ENCODE measurements at places on chromosomes 4 and X.

DNA sequence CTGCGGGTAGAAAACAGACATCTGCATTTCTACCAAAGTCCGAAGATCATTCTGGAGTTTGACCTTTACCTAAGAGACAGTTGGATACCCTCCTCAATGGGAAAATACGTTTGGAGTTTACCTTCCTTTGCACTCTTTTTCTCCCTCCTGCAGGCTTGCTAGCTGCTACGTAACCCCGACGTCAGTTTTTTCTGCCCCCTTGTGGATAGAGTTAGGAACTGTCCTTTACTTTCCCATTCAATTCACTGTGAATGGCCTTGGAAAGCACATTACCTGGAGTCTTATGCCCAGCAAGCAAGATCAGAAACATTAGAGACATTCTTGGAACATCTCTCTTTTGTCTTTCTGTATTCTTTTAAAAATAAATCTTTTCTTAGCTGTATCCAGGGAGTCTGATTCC lies 250.7 kb downstream of the NAP1L3 start:
- DNase-seq = no peak

DNA sequence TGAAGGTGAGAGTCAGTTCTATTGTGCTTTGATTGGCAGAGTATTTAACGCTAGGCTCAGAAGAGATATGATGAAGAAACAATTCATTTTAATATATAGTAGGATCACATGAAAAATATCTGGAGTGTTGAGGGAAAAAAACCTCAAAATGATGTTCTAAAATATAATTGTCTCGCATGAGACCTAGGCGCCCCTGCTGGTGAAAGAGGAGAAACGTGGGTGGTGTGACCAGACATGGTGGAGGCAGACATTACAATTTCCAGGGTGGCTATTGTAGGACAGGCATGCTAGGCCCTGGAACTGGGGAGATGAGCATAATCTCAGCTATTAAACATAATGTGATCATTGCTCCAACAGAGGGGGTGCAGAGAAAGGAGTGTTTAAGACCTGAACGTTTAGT lies 210.0 kb downstream of the HS3ST1 start:
- no peak for DNase-seq

DNA sequence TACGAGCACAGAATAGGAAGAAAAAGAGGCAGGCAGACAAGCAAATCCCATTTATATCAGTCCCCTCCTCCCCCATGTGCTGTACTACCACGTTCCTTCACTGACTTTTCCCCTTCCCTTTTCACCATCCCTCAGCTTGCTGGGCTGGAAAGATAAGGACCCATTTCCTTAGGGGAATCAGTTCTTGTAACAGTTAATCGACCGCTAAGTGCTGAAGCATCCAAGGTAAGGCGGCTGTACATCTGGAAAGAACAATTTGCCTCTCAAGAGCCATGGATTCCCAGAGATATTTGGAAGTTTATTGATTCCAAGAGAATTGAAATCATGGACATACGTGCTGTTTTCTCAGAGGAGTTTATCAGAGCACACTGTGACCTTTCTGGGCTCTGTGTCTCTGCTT lies 1688.0 kb downstream of the STIM2 start:
- no peak for DNase-seq

GRCh38 chrX:83535417-83536196 lies 27.5 kb downstream of the POU3F4 start:
- DNase-seq = no peak

- DNase-seq = no peak
Measured at GRCh38 chrX:137423241-137423640, 142.7 kb upstream of the ZIC3 start.

GRCh38 chr4:10023050-10023419 lies 1.7 kb upstream of the SLC2A9 start:
- no peak for DNase-seq

- no peak for DNase-seq
Measured at GRCh38 chr4:118983831-118984230, 95.2 kb downstream of the SYNPO2 start.

GRCh38 chr4:148239494-148239985 lies 202.7 kb downstream of the NR3C2 start:
- no peak for DNase-seq

DNA sequence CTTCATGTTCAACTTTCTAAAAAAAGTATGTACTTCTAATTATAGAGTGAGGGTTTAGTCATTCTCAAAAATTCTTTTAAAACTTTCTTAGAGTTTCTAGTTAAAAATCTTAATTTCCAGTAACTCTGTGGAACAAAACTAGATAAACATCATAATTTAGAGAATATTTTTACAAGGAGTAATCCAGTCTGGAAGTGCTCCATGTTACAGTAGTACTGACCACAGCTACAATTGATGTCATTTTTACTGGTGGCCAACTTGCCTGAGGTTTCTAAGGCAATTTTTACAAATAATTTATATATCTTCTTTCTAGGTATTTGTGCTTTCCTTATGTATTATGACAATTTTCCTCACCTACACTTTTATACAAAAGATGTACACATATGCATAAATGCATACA lies 490.4 kb downstream of the CENPC start:
- DNase-seq = no peak

- no peak for DNase-seq
Measured at GRCh38 chrX:55839485-55839884, 121.9 kb downstream of the RRAGB start.

GRCh38 chr4:152862608-152863007 lies 73.5 kb upstream of the FHDC1 start:
- DNase-seq = no peak

- DNase-seq = no peak
Measured at GRCh38 chr4:157242871-157243270, 22.3 kb downstream of the GRIA2 start.

DNA sequence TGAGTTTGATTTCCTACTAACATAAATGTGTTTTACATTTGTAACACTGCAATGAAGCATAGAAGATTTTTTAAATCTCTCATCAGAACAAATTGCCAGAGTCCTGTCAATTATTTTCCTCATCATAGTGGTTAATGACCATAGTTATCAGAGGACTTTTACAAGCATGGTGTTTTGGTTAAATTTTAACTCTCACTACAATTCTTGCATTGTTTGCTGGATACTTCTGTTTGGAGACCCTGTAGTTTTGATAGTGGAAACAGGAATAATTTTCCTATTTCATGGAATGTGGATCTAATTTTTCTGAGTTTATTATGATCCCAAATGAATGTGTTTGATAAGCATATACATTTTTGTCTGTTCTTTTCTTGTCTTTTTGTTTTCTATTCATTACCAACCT lies 16.8 kb downstream of the NIPAL1 start:
- no peak for DNase-seq

DNA sequence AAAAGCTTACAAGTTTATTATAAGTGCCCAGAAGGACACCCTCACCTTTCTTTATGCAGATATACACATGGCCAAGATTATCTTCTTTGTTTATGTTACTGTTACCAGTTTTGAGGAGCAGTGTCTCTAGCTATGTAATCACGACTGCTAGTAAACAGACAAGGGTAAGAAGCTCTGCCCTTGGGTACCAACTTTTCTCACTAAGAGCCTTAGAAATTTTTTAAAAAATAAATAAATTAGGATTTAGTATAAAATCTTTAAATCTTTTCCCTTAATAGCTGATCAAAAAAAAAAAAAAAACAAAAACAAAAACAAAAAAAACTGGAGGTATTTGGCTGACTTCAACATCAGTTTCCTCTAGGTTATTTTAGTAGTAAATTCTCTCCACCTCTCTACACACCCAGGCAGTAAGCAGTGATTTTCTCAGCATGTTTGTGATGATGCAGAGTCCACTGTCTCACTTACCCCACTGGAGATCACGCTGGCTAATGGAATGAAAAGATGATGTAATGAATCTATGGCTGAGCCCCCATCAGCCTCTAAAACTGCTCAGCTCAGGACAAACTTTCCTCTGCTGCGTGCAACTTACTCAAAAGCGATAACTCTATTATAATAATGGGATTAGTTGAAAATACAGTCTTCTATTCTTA lies 125.9 kb downstream of the FRYL start:
- no peak for DNase-seq

- DNase-seq = no peak
Measured at GRCh38 chr4:118953276-118953675, 64.6 kb downstream of the SYNPO2 start.

- no peak for DNase-seq
Measured at GRCh38 chr4:128869776-128870509, 60.4 kb downstream of the JADE1 start.

DNA sequence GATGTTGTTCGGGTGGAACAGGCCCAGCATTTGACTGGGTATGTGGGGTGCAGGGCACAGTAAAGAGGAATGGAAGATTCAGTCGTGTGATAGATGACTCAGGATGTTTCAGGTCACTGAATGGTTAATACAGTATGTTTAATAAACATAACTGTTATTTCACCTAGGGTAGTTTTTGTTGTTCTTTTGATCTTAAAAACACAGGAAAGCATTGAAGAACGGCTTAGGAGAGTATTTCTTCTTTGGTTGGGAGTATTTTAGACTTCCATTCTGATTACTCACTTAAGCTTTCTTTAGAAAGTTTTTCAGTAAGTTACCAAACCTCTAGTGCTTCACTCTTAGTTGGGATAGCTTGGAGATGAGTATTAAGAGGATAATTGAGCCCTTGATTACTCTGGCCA lies 62.3 kb downstream of the STAG2 start:
- DNase-seq = no peak

DNA sequence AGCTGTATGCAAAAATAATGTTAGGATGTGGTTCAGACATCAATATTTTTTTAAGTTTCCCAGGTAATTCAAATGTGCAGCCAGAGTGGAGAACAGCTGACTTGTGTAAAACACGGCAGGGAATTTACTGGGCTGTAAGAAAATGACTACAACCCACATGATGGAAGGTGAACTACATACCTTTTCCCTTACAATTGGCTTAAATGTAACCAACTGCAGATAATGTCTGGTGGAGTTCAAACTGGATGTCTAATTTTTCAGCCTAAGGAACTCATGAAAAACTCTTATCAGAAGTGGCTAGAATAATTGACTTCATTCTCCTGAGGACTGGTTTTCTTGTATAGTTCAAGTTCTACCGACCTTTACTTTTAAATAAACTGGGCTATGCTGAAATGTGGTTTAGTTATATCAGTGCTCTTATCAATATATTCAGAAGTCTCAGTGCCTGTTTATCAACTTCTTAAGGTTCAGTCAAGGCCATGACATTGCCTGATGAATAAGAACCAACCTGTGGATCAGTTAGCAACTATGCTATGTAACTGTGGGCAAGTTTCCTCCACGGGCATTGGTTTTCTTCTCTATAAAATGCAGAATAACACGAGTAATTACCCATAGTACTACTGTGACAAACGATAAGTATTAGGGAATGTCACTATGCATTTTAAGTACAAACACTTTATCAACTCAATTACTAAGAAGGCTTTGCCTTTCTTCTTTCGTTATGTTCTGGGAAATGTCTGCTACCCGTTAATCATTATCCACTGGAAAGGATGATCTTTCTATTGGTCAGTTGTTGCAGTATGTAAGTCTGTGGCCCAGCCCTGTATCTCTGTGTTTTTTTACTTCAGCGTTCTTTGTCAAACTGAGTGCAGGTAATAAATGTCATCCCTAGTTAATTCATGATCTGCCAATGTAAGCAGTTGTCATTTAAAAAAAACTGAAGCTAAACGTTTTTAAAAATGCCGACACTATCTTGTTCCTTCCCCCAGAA lies 181.6 kb downstream of the PCDH7 start:
- no peak for DNase-seq

DNA sequence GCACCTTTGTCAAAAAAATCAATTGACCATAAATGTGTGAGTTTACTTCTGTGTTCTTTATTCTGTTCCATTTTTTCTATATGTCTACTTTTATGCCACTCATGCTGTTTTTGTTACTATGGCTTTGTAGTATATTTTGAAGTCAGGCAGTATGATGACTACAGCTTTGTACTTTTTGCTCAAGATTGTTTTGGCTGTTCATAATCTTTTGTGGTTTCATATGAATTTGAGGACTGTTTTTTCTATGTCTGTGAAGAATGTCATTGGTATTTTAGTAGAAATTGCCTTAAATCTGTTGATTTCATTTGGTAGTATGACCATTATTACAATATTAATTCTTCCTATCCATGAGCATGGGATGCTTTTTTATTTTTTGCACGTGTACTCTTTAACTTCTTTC lies 346.8 kb downstream of the PPP3CA start:
- DNase-seq = no peak

DNA sequence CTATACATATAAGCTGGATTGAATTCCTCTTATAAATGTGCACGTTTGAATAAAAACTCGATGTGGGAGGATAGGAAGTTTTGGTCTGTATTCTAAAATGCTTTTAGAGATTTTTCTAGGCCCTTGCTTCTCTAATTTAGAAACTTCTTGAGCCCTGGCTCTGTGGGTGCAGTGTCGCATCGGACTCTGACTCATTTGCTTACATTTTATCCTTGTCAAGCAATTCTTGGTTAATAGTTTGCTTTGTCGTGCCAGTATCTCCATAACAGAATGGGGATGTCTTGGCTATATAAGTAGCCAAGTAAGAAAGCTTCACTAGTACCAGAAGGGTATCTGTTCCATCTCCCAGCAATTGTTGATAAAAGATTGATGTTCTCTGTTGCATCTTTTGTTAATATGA lies 10.7 kb downstream of the SGMS2 start:
- DNase-seq = no peak

DNA sequence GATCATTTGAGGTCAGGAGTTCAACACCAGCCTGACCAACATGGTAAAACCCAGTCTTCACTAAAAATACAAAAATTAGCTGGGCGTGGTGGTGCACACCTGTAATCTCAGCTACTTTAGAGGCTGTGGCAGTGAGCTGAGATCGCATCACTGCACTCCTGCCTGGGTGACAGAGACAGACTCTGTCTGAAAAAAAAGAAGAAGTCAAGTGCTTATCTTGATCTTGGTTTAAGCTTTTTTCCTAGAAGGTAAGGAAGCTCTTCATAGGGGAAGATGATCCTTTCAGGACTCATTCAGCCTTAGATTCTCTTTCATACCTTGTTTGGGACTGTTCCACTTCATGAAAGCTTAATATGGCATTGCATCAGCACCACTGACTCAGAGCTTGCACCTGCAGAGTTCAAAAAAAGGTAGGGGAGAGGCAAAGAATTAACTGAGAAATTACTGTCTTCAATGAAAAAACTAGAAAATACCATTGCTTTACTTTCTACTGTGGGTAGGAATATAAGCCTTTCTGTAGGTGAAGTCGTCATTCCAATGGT lies 70.8 kb upstream of the EPGN start:
- DNase-seq = no peak

GRCh38 chrX:97636473-97637140 lies 752.9 kb downstream of the RPA4 start:
- DNase-seq = no peak

DNA sequence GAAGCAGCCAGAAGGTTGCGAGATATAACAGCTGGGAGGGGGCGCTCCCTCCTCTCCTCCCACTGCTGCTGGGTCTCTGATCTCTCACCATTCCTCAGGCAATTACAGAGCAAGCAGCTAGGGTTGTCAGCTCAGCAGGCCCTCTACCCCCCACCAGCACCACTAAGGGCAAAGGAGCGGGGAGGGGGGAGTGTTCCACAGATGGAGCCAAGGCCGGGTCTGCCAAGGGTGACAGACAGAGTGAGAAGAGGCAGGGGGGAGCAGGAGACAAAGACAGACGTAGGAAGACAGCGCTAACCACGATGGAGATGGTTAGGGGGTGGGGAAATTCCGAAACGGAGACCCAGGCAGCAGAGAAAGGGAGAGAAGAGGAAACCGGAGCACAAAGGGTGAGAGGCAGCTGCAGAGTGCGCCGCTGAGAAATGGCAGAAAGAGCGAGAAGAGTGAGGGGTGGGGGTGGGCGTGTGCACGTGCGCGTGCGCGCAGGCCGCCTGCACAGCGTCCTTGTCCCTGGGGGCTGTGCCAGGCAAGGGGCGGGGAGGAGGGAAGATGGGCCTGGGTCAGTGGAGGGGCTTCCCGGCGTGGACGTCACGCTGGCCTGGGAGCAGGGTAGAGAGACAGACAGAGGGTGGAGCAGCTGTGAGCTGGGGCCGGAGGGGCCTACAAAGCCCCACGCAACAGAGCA lies 6.9 kb downstream of the L1CAM start:
- DNase-seq = no peak

Measured in CD4-positive, alpha-beta T cell treated with Interleukin-12 subunit alpha and Interleukin-12 subunit beta, for 1 hour (primary cell).